ENCODE measurements at places on chromosomes 1 and 21.

DNA sequence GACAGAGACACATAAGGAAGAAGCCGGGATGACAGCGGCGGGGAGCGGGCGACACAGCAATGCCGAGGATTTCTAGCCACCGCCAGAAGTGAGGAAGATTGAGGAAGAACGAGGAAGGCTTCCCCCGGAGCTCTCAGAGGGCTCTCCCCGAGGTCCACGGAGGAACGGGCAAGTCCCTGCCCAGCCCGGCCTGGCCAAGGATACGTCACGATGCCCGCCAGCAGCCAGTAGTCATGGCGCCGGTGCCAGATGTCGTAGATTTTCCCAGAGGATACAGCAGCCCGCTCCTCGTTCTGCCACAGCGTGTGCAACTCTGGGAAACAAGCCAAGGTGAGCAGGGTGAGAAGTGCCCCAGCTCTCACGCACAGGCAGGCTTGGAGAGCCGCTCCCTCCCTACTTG is 65.9 kb downstream of the KCNAB2 start:
- DNase-seq: no peak

GRCh38 chr1:29793101-29793546 is 556.8 kb downstream of the PTPRU start:
- peak; percentile 60 for DNase-seq

GRCh38 chr1:19203440-19203839 is 6.6 kb downstream of the UBR4 start:
- no peak for DNase-seq

DNA sequence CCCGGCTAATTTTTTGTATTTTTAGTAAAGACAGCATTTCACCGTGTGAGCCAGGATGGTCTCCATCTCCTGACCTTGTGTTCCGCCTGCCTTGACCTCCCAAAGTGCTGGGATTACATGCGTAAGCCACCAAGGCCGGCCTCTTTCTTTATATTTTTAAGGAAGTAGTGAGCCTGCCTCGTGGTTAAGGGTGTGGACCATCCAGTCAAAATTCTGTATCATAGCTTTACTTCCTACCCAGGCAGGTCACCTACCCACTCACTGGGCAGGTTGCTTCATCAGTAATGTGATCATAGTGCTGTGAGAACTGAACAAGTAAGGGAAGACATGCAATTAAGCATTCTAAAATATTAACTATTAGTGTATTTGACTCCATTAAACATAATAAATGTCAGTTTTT is 8.1 kb upstream of the ACOT7 start:
- DNase-seq: no peak

DNA sequence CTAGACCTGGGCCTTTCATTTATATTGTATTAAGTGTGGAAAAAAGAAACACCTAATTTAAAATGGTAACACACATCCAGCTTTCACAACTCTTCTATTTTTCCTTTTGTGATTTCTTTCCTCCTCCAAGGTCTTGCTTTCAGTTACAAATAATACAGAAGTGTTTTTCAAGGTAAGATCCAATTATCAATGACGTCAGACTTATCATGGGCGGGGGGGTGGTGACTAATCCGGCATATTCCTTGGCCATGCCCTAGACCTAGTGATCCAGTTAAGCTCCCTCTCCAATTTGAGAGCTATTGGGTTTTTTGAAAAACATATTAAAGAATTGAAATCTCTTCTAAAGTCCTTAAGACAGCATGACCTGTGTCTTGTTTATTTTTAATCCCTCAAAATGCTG is 669.9 kb upstream of the NR5A2 start:
- no peak for DNase-seq

GRCh38 chr1:231162297-231162969 is 575 bp downstream of the TRIM67 start:
- no peak for DNase-seq

- no peak for DNase-seq
These were observed 127.7 kb downstream of the NAV1 start for GRCh38 chr1:201666645-201667044.

DNA sequence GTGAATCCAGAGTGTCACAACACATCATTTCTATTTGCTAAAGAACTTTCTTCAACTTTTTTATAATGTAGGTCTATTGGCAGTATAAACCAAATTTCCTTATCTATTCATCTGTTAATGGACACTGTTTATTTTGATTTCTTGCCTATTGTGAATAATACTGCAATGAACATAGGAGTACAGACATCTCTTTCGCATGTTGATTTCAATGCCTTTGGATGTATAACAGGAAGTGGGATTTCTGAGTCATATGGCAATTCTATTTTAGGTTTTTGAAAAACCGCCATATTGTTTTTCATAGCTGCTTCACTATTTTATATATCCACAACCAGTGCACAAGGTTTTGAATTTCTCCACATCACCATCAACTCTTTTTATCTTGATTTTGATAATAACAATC is 198.7 kb downstream of the KCNT2 start:
- no peak for DNase-seq

DNA sequence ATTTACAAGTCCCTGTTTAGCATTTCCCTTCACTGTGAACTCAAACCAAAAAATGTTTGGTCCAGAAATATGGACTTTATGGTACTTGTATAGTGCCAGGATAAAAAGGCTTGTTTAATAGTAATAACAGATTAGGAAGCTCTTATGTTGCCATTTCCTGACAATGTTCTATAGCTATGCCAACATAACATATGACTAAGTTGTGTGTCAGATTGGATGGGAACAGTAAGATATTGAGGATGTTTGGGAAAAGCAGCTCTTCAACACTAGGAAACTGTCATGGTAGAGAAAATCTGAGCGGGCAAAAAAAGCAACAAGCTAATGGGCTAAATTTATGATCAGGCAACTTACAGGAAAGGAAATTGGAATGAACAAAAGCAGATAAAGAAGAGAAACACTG is 287.1 kb upstream of the ADGRL4 start:
- no peak for DNase-seq

DNA sequence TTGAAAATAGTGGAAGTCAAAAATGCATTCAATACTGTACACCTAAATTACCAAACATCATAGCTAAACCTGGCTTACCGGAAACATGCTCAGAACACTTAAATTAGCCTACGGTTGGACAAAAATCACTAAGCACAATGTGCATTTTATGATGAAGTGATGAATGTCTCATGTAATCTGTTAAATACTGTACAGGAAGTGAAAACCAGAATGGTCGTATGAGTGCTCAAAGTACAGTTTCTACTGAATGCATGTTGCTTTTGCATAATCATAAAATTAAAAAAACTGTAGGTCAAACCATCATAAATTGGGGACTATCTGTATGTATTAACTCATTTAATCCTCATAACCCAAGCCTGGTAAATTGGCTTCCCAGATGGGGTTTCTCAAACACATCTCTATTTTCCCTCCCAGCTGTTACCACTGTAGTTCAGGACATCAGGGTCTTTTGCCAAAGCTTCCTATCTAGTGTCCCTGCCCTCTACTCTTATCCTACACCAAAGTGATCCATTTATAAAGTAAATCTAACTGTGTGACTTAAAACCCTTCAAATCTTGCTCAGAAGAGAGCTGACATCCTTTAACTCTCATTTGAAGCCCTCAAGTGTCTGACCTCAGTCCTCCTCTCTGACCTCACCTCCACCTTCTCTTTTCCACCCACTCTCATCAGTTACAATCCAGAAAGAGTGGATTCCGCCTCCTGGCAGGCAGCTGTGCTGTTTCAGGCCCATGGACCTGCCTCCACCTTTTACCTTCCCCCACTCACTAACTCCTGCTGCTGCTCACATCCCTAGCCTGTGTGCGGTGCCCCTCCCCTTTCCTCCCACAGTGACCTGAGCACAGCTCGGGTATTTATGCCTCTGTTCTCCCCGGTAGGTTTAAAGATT is 356.4 kb upstream of the ST6GALNAC5 start:
- no peak for DNase-seq

- no peak for DNase-seq
These were observed 17.0 kb downstream of the TFF3 start for GRCh38 chr21:42298237-42298636.

DNA sequence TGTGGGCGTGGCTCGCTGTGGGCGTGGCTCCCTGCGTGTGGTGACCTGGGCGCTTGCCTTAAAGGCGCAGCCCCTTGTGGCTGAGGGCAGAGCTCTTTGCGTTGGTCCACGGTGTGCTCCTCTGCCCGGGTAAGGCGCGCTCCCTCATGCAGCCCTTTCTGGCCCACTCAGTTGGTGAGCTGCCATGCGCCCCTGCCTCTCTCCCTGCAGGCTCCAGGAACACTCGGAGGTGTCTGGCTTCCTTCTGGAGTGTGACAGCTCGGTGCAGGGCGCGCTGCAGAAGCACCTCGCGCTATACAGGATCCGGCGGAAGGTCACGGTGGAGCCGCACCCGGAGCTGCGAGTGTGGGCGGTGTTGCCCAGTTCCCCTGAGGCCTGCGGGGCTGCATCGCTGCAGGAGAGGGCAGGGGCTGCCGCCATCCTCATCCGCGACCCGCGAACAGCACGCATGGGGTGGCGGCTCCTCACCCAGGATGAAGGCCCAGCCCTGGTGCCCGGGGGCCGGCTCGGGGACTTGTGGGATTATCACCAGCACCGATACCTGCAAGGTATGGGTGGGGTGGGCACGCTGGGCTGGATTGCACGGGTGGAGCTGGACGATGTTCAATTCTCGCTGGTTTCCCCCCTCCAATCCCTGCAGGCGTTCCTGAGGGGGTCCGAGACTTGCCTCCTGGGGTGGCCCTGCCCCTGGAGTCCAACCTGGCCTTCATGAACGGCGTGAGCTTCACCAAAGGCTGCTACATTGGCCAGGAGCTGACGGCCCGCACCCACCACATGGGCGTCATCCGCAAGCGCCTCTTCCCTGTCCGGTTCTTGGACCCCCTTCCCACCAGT is 9.1 kb downstream of the IBA57 start:
- DNase-seq: no peak

DNA sequence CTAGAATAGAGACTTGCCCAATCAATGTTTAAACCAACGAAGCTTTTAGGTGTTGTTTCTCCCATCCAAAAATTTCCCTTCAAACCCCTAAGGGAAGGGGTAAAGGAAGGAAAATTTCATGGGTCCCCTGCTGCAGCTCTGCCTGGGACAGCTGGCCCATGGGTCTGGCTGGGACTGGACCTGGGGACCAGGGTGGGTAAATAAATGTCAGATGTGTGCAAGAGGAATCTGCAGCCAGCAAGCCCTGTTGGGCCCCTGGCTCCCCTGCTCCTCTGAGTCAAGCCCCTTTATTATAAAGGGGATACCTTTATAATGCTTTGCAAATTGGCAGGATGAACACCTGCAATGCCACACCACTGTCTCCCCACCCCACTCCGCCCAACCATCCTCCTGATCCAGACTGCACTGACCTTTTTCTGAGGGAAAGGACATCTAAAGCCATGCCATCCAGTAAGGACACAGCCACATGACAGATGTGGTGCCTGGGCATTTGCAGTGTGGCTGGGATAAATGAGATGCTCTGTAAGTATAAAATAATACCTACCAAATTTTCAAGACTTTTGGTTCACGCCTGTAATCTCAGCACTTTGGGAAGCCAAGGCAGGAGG is 1.9 kb upstream of the TMEM125 start:
- no peak for DNase-seq

DNA sequence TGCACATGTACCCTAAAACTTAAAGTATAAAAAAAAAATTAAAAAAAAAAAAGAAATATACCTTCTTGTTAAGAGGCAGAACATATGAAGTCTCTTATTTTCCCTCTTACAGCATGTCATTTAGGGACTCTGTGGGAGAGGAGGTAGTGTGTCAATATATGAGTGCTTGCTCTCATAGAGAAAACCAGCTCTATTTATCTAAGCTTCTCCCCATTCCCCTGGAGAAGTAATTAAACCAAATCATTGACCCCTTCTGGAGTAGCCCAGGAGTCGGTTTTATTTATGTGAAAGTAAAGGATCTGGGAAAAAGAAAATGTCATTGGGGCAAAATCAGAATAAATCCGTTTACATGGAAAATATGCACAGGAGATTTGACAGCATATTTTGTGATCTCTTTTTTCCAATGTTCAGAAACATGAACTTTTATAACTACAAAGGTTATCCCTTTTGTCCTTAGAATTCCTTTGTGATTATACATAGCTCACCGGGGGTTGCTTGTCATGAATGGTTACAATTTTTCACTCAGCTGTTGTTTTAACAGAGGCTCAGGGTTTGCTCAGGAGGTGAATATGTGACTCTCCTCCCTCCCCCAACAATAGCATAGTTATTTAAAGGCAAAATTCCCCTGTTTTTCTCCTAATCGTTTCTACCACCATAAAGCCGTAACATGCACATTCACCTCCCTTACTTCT is 114.5 kb upstream of the C1orf21 start:
- no peak for DNase-seq

DNA sequence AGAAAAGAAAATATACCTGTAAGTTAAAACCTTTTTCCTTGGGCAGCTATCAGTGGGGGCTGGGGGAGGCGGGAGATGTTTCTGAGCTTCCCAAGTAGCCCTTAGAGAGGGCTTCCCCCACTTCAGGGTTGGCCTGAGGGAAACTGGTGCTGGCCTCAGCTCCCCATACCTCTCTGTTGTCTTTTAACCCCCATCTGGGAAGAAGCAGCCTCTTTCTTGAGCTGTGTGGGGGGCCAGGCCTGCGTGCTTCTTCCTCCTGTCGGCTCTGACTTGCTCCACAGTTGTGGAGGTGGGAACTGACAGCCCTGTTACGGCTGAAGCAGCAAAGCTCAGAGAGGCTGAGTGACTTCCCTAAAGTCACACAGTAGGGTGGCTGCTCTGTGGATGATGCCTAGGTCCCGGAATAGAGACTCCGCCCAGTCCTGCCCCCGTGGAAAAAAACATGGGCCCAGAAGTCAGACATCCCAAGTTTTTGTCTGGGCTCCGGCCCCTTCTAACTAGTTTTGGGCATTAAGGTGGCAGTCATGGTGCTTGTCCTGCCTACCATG is 55.2 kb downstream of the ATP5PO start:
- no peak for DNase-seq

All from NCI-H1417 treated with DMSO at 0.1 percent for 48 hours (cell line).